ENCODE measurements at places on chromosomes 7 and 10.
A peak's percentile ranks its signal among the peaks of the same experiment; 100 is the strongest.

DNA sequence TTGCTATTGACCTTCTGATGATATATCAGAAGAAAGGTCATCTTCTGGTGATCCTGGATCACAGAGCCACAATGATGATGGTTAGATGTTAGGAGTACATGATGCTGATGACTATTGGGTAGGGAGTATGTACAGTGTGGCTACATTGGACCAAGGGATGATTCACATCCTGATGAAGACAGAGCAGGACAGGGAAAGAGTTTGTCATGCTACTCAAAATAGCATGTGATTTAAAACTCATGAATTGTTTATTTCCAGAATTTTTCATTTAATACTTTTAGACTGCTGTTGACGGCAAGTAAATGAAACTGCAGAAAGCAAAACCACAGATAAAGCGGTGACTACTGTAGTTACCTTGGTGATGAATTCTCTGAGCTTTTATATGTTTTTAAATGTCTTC lies 397.3 kb downstream of the PPP1R3A start:
- H3K27me3 ChIP-seq: no peaks in the 10 kb centered on the region
- no peaks in the 10 kb centered on the region for H3K36me3 ChIP-seq
- H3K27ac ChIP-seq: no peak overlapping the region

DNA sequence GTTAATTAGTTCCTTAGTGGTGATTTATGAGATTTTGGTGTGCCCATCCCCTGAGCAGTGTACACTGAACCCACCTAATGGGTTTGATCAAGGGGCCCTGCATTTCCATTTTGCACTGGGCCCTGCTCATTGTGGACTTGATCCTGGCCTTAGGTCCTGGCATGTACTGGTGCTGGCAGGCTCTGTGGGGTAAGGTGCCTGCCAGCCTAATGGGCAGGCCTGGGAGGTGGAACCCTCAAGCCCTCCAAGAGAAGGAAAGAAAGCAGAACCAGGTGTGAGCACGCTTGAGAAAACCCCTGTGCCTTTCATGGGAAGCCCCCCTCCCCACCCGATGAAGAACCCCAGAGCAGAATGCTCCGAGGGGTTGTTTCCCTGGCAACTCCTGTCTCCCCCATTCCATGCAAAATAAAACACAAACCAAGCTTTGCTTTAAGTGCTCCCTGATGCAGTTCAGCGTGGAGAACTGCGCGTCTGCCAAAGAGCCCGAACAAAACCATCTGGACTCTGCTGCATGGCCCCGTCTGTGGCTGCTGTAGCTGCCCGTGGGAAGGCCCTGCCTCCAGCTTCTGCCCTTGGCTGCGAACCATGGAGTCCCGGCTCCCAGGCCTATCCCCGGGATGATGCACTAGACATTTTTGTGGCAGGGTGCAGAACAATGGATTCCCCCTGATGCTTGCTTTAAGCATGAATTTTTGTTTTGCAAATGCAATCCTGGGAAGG lies 123.3 kb downstream of the PRPF18 start:
- no peak overlapping the region for H3K4me3 ChIP-seq
- H3K27me3 ChIP-seq: no peaks in the 10 kb centered on the region
- H3K27ac ChIP-seq: no peak overlapping the region
- H3K36me3 ChIP-seq: peaks cover 3% of the 10 kb centered on the region
- peaks cover 28% of the 10 kb centered on the region for H3K4me1 ChIP-seq

GRCh38 chr7:88772776-88773175 lies 13.3 kb downstream of the ZNF804B start:
- no peaks in the 10 kb centered on the region for H3K27me3 ChIP-seq
- no peaks in the 10 kb centered on the region for H3K4me1 ChIP-seq
- DNase-seq: no peak
- H3K27ac ChIP-seq: no peak overlapping the region
- no peaks in the 10 kb centered on the region for H3K36me3 ChIP-seq

DNA sequence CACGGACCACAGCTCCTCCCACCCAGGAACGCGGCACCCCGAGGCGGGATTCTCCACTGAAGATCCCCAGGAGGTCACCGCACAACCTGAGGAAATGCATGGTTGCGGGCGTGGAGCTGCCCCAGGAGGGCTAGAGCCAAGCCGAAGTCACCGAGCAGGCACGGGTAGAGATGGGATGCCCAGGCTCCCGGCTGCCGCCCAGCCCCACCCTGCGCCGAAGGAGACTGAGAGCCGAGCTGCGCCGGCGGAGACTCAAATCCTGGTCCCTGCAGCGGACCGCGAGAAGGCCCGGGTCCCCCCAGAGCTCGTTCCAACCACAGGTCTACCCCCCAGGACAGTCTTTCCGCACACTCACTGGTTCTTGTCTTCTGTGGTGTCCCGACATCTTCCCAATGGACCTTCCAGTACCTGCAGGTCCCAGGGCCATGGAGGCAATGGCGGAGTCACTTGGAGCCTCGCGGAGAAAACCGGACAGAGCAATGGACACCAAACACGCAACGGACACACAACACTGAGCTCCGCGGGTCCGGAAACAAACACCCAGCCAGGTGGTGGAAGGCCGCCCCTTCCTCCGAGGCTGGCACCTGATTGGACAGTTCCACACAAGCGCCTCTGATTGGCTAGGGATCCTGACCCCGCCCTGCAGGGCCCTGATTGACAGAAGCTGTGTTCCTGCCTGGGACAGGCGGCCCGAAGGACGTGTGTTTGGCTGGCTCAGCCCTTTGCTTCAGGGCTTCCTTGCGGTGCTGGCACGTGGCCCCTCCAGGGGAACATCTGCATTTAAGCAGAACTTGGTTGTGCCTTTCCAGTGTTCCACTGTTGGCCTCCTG lies 331.9 kb upstream of the NUPR2 start:
- no peaks in the 10 kb centered on the region for H3K4me1 ChIP-seq
- no peak for DNase-seq
- H3K4me3 ChIP-seq: no peak overlapping the region
- no peaks in the 10 kb centered on the region for H3K36me3 ChIP-seq

DNA sequence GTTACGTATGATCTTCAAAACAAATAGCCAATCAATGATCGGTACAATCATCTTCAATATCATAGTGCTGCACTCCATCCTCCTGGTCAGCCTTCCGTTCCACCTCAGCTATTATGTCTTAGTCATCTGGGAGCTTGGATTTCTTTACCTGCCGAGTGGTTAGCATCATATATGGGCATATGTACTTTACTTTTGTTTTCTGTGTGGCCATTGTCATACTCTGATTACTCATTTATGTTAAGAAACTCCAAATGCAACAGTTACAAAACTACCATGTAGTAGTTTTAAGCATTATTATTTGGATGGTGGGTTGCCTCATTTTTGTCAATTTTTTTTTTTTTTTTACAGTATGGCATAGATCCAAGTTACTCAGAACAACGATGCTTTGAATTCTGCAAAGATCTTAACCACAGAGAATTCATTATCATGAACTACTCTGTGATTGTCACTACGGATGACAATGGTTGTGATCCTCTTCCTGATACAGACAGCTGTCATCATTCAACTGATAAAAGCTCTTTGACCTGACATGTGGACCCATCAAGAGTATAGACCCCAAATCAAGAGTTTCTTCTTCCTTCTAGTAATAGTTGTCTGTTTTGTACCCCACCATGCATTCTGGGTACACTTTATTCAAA lies 52.1 kb upstream of the NME8 start:
- no peaks in the 10 kb centered on the region for H3K27me3 ChIP-seq
- no peak overlapping the region for H3K27ac ChIP-seq
- H3K36me3 ChIP-seq: no peaks in the 10 kb centered on the region
- H3K4me1 ChIP-seq: no peaks in the 10 kb centered on the region
- H3K4me3 ChIP-seq: no peak overlapping the region

DNA sequence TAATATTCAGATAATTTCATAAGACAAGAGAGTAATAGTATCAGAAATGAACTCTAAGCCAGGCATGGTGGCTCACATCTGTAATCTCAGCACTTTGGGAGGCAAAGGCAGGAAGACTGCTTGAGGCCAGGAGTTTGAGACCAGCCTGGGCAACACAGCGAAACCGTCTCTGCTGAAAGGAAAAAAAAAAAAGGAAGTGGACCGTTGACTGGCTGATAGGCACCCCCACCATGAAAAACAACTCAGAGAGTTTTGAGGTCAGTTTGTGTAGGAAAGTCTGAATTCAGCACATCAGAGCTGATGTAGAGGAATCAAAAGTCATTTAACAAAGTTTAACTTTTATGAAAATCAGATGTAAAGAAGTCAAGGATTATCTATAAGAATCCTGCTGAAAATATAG lies 63.2 kb upstream of the AMPH start:
- no peaks in the 10 kb centered on the region for H3K4me1 ChIP-seq
- no peaks in the 10 kb centered on the region for H3K36me3 ChIP-seq
- H3K27ac ChIP-seq: no peak overlapping the region
- no peak for DNase-seq
- no peaks in the 10 kb centered on the region for H3K27me3 ChIP-seq

- H3K4me1 ChIP-seq: no peaks in the 10 kb centered on the region
- peaks cover 11% of the 10 kb centered on the region for H3K36me3 ChIP-seq
- peak; percentile 32 for DNase-seq
- no peak overlapping the region for H3K27ac ChIP-seq
- H3K4me3 ChIP-seq: no peak overlapping the region
These were observed 9.8 kb downstream of the DHX32 start for GRCh38 chr10:125871338-125871737.

- H3K4me3 ChIP-seq: no peak overlapping the region
- no peak overlapping the region for H3K27ac ChIP-seq
- H3K36me3 ChIP-seq: no peaks in the 10 kb centered on the region
- no peaks in the 10 kb centered on the region for H3K4me1 ChIP-seq
- H3K27me3 ChIP-seq: no peaks in the 10 kb centered on the region
These were observed 145.6 kb downstream of the EXOC4 start for GRCh38 chr7:133398506-133398905.

DNA sequence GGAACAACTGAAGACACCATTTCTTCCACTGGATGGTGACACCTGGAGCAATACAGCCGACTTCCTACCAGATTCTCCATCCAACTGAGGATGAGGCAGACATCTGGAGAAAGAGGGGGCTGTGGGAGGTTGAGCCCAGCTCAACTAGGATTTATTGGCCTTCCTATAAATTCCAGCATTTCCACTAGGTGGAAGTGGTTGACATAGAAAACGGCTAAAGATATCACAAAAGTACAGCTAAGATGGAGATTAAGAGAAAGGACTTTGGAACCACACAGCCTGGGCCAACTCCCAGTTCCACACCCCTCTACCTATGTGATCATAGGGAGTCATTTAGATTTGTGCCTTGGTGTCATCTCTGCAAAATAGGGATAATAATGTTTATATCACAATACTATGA lies 61.3 kb upstream of the CAV2 start:
- peaks cover 1% of the 10 kb centered on the region for H3K4me1 ChIP-seq
- no peak overlapping the region for H3K27ac ChIP-seq
- no peaks in the 10 kb centered on the region for H3K36me3 ChIP-seq
- DNase-seq: no peak
- H3K4me3 ChIP-seq: no peak overlapping the region
- H3K27me3 ChIP-seq: no peaks in the 10 kb centered on the region

DNA sequence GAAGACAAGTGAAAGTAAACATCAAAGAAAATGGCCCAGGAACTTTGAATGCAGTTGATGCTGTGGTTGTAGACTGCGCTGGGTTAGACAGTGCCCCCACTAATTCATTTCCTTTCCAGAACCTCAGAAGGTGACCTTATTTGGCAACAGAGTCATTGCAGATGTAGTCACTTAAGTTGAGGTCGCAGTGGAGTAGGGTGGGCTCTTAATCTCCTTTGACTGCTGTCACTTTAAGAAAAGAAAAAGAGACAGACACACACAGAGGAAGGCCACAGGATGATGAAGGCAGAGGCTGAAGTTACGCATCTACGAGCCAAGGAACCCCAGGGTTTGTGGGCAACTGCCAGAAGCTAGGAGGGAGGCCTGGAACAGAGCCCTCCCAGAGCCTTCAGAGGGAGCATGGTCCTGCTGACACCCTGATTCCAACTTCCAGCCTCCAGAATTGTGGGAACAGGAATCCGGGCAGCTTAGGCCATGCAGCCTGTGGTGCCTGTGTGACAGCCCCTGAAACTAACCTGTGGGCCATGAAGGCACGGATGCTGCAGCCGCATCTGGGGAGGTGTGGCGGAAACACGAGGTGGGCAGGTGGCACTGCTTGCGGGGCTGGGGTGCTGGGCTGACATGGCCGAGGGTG lies 107.6 kb downstream of the PRKAG2 start:
- no peaks in the 10 kb centered on the region for H3K36me3 ChIP-seq
- H3K4me3 ChIP-seq: no peak overlapping the region
- no peak overlapping the region for H3K27ac ChIP-seq
- no peak for DNase-seq

GRCh38 chr7:141454338-141454737 lies 96.9 kb upstream of the AGK start:
- no peak for DNase-seq
- no peaks in the 10 kb centered on the region for H3K27me3 ChIP-seq
- H3K27ac ChIP-seq: no peak overlapping the region
- H3K4me1 ChIP-seq: no peaks in the 10 kb centered on the region

GRCh38 chr7:155449869-155450557 lies 7.9 kb upstream of the EN2 start:
- H3K27ac ChIP-seq: no peak overlapping the region
- no peak overlapping the region for H3K4me3 ChIP-seq
- H3K4me1 ChIP-seq: peaks cover 25% of the 10 kb centered on the region
- H3K36me3 ChIP-seq: no peaks in the 10 kb centered on the region

GRCh38 chr10:94218493-94219183 lies 144.1 kb downstream of the NOC3L start:
- H3K27ac ChIP-seq: no peak overlapping the region
- no peak overlapping the region for H3K4me3 ChIP-seq
- no peaks in the 10 kb centered on the region for H3K27me3 ChIP-seq
- no peak for DNase-seq

- no peaks in the 10 kb centered on the region for H3K36me3 ChIP-seq
- no peak for DNase-seq
- no peak overlapping the region for H3K4me3 ChIP-seq
- no peak overlapping the region for H3K27ac ChIP-seq
- no peaks in the 10 kb centered on the region for H3K27me3 ChIP-seq
- no peaks in the 10 kb centered on the region for H3K4me1 ChIP-seq
These were observed 63.7 kb upstream of the AUTS2 start for GRCh38 chr7:69534461-69535041.
